ENCODE measurements at places on chromosomes 16 and 17. TPM values are rescaled to one million over a fixed set of nuclear protein-coding genes. Genes with fewer than 3 reads are reported as not detected.

The ZDHHC1 gene
- polyA plus RNA-seq, result 8.9 TPM

The KRTAP2-2 gene
- polyA plus RNA-seq, result not detected

The BMERB1 gene
- 34.3 TPM for polyA plus RNA-seq

The HOXB4 gene
- polyA plus RNA-seq, result 1.1 TPM

The HS3ST3B1 gene
- polyA plus RNA-seq, result 0.39 TPM

The PMP22 gene
- polyA plus RNA-seq, result 182 TPM

The TBKBP1 gene
- 5.9 TPM for polyA plus RNA-seq

The SOX15 gene
- 2.7 TPM for polyA plus RNA-seq

The NPIPA2 gene
- 0.52 TPM for polyA plus RNA-seq
